ENCODE measurements at places on chromosomes 12 and 14. TPM values are rescaled to one million over a fixed set of nuclear protein-coding genes. Genes with fewer than 3 reads are reported as not detected.

The LRP1-AS gene
- total RNA-seq = not detected

- no peak for DNase-seq
These were observed 158.7 kb downstream of the EGLN3 start for GRCh38 chr14:33792009-33792719.

DNA sequence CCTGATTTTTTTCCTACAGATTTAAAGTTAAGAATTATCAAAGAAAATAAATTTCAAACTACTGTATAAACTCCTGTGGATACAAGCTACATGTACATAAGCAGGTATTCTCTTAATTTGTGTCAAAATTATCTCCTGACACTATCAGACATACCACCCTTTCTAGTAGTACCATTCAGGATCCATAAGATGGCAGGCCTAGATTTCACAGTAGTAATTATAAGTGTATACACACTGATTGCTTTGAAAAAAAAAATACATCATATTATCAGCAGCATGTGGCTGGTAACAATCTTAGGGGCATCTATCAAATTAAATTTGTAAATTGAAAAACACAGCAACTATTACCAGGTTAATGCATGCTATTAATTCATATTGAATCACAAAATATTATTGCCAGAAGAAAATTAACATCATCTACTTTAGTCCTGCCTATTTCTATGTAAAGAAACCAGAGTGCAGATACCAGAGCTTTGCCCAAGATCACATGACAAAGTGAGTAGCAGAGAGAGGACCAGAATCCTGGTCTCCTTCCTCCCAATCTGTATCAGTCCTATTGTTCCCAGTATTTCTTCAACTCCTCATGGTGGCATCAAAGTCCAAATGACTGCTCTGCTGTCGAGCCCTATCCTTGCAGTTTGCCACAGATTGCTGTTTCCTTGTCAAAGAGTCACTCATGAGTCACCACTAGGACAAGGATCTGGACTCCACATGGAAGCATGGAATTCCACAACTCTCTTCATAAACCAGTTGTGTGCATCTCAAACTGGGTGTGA is 27.7 kb upstream of the CALM1 start:
- DNase-seq = no peak

- DNase-seq = no peak
These were observed 191.5 kb downstream of the SLC5A8 start for GRCh38 chr12:101018540-101018939.

The KCNA5 gene
- not detected for total RNA-seq

DNA sequence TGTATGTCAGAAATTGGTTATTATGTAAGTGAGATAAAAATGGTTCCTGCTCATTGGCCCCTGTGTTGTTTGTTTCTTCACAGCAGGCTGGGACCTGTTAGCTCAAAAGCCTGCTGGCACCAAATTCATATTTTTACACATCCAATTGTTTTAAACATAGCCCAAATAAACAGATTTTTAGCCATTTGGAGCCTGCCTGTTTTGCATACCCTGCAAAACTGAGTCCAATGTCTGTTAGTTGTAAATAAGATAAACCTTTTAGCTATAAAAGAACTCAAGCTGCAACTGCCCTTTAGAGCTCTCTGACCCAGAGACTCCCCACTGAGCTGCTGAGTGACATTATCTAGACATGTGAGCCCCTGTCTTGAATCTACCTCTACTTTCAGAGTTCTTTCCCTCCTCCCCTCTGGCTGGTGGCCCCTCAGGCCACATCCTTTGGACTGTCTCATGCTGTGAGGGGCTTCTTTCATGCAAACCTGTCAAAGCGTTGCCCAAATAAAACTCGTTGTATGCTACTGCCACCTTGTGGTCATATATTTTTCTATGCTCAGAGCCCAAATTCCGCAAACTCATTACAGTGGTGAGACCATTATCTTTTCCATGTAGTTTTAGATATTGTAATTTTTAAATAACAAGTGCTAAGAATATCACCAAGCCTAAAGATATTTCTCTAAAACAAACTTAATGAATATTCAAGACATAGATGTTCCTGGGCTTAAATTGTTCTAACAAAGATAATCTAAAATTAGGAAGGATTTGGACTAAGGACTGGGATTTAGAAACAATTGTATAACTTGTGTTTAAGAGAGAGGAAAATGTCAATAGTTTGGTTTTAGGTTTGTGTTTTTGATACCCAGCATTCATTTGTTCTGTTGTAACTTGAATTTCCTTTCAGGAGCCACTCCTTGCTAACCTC is 337.9 kb downstream of the AACS start:
- DNase-seq = no peak

The CRIP1 gene
- total RNA-seq = 43.9 TPM

GRCh38 chr12:93247313-93247991 is 130.3 kb upstream of the NUDT4 start:
- DNase-seq = no peak

DNA sequence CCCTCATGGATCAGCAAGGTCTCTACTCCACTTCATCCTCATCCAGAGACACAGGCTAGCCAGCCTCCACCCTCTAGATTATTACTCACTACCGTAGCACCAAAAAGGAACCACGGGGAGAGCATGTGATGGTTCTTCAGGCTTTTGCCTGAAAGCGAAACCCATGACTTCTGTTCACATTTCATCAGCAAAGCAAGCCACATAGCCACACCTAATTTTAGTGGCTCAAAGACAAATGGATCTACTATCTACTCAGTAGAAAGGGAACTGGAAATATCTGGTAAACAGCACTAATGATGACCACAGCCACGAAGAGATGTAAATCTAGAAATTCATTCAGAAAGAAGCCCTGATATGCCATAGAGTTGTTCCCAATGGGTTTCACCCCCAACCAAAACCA is 51.4 kb downstream of the VCPKMT start:
- peak; percentile 59 for DNase-seq

GRCh38 chr12:123512838-123513665 is 20.5 kb downstream of the RILPL1 start:
- no peak for DNase-seq

GRCh38 chr14:23095196-23096108 is at the start of gene C14orf119:
C14orf119 (plus strand) TSS chr14:23095505; CDS start chr14:23097659, 2,154 bp downstream.
- DNase-seq = peak; percentile 99

The KRT6C gene
- total RNA-seq = not detected

DNA sequence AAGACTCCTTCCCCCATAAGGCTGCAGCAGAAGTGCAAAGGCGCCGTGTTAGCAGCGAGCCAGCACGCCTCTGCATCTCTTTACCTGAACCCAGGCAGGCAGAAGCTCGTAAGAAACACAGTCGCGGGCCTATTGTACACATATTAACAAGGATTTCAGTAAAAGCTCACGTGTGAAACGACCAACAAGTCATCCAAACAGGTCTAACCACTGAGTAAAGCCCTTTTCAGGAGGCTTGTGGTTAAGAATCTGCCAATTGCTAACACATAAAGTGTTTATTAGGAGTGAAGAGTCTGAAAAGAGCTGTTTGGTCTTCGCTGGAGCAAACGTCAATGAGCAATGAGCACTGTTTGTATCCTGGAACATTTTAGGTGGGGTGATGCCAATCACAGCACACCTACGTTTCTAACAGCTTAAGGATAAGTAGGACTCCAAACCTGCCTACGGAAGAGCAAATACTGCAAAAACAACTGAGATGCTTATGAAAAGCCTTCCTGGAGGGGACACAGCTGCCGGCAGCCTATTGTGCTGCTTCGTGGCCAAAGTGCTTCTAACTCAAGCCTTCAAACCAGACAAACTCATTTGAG is 43.1 kb downstream of the PRKAB1 start:
- no peak for DNase-seq
